GM13977 (cell line): ENCODE measurements at places on chromosomes 13 and 19.

DNA sequence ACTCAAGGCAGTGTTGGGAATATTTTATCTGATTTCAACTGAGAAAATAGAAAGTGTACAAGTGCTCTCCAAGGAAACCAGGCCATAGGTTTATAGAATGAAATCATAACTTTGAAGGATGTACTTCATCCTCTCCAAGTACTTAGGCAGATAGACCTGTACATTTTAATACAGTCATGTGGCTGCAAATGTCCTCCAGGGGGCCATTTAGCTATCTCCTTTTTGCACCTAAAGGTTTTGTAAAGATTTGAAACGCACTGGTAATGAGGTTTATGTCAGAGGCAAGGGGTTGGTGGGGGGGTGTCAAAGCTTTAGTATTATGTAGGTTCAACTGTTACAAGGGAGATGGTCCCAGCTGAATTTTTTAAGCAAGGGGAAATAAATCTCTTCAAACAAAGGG lies 364.4 kb downstream of the DCT start:
- no peak for DNase-seq

GRCh38 chr13:23467048-23467931 lies 33.8 kb upstream of the SACS start:
- no peak for DNase-seq

GRCh38 chr13:95279016-95279415 lies 22.2 kb downstream of the ABCC4 start:
- no peak for DNase-seq

DNA sequence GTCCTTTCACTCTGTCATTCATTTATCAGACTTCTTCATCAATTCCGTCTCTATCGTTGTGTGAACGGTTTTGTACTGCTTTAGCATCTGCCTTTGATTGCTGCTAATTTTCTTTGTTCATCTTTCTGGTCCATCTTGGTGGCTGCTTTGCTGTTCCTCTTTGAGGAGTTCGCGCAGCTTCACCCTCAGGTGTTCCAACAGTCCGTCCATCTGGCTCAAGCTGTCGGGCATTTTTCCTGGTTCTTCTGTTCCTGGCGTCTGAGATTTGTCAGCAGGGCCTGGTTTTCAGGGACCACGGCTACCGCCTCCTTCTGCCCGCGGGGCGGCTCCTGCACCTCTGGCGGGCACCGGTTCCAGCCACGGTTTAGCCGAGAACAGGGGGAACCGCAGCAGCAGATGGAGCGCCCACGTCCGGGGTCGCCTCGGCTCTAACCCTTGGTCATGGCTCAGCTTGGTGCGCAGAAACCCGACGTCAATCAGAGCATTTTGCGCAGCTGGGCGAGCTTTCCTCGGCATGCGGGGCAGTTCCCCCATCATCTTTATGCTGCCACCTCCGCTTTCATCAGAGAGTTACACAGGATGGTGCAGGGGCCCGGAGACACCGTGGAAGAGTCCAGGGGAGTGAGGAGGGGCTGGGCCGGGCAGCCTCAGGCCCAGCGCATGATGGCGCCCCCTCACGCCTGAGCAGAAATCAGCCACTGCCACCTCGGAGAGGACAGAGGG lies 89.5 kb downstream of the ZNF100 start:
- DNase-seq = no peak

DNA sequence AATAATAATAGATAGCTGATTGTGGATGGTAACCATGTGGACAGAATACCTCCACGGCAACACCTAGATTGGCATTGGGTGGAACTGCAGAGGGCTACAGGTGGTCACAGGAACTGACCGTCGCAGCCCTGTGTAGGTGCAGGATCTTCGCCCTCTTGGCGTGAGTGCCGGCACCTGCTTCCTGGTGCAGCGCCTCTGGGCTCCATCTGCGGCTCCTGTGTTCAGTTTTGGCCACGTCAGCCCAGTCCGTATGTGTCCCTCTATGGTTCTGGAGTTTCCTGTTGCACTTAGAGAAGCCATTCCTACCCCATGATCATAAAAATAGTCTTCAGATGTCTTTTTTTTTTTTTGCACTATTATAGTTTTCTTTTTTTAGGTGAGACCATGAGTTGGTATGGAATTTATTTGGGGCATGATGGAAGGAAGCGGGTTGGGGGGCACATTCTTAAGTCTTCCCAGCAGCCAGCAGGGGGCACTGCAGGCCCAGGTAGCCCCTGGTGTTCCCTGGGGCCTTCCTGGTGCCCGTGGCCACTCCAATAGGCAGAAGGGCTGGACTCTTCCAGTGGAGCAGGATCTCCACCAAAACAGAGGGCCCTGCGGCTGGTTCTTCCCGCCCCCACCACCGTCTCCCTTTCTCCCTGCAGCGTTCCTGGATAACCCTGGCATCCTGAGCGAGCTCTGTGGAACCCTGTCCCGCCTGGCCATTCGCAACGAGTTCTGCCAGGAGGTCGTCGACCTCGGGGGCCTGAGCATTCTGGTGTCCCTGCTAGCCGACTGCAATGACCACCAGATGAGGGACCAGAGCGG lies 10.1 kb upstream of the SLC25A42 start:
- peak; percentile 69 for DNase-seq

DNA sequence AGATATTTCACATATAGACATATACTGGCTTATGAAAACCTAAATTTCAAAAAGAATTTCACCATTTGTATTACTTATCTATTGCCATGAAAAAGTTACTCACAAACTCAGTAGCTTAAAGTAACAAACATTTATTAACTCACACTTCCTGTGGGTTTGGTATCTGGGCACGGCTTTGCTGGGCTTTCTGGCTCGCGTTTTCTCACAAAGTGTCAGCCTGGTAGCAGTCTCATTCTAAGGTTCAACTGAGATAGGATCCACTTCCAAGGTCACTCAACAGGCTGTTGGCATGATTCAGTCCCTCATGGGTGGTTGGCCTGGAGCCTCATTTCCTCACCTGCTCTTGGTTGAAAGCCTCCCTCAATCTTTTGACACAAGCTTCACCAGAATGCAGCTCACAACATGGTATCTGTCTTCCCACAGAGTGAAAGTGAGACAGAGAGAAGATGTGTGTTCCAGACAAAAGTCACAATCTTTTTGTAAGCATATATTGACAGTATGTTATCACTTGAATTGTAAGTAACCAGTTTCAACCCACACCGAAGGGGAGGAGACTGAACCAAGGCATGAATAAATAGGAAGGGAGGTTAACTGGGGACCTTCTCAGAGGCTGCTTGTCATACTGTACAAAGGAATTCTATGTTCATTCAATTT lies 1065.8 kb upstream of the SPRY2 start:
- no peak for DNase-seq

DNA sequence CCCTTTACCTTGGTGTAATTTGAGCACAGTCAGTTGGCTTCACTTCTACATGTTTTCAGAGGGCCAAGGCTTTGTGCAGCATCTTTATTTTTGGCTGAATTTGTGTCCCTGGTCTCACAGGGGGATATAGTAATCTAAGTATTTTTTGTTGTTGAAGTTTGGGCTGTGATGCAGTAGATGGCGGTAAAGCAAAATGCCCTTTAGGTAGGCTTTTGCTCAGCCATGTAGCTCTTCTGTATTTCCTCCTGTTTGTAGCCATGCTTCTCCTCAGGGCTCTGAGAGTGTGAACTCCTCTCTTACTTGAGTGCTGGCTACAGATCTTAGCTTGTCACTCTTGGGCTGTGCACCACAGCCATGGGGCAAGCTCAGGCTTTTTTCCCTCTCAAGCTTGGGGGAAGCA lies 328.6 kb downstream of the SLITRK5 start:
- DNase-seq = no peak

DNA sequence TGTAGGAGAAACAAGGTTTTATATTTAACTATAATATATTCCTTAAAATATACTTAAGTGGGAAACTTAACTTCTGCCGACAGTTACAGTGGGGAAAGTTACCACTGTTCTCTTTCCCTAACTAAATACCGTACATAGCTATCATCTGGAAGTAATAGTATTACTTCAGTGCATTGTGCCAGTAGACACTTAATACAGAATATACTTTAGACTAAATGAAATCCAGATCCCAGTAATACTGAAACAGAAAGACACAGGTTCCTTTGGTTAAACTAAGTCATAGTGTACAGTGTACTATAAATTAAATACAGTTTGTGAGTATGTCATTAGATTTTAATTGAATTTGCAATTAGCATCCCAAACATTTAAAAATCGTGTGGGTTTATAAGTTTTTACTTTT lies 107.5 kb downstream of the PCCA start:
- DNase-seq = no peak

DNA sequence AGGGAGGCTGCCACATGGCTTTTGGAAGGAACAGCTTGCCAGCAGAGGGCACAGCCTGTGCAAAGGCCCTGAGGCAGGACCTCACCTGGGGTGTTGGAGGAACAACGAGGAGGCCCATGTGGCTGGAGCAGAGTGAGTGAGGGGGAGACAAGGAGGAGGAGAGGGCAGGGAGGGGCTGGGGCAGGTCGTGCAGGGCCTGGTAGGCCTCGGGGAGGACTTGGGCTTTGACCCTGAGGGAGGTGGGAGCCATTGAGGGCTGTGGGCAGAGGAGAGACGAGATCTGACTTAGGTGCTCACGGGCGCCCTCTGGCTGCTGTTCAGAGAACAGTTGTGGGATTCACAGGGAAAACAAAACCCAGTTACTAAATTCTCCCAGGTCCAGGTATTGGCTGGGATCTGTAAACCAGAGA lies 25.2 kb downstream of the ZNRF4 start:
- peak; percentile 67 for DNase-seq

DNA sequence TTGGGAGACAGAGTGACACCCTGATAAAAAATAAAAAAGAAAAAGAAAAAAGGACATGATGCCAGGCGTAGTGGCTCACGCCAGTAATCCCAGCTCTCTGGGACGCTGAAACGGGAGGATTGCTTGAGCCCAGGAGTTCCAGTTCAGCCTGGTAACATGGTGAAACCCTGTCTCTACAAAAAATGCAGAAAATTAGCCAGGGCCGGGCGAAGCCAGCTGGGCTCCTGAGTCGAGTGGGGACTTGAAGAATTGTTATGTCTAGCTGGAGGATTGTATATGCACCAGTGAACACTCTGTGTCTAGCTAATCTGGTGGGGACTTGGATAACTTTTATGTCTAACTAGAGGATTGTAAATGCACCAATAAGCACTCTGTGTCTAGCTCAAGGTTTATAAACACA lies 32.3 kb downstream of the TMPRSS9 start:
- no peak for DNase-seq

DNA sequence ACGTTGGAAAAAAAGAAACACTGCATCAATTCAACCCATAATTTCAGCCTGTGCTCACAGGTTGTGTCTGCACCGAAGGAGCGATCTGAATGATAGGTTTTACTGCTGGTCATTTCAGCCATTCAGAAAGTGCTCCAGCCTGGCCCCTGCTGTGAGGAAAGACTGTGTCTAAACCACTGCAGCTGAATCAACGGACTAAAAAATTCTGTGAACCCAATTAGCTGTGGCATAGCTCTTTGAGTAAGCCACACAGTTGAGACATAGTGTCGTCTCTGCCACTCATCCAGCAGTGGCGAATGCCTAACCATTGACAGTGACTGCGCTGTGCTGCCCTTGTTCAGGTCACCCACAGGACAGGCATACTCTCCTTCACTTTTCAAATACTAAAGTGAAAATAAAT lies 179.8 kb downstream of the COG6 start:
- DNase-seq = no peak
